ENCODE measurements at places on chromosomes 4 and X.

GRCh38 chr4:156560701-156561100 is 410.9 kb downstream of the PDGFC start:
- no peak for DNase-seq

- DNase-seq, result no peak
Observed at GRCh38 chrX:111041018-111041462, 55.0 kb upstream of the PAK3 start.

DNA sequence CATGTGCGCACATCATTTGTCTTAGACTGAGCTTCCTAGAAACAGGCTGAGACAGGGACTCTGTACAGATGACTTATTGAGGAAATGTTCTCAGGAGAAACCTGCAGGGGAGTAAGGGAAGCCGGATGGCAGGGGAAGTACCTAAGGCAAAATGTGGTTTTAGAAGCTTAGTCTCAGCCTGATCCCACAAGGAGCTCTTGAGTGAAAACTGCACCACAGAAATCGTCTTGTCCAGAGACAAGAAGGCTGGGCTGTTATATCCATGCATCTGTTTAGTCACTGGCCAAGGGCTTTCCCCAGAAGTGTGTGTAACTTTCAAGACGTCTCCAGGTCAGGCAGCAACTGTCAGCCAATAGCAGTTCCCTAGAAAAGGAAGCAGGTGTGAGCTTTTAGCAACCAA is 86.0 kb downstream of the FUNDC1 start:
- DNase-seq, result no peak

- DNase-seq, result no peak
Observed at GRCh38 chr4:7429601-7430078, 5.1 kb downstream of the PSAPL1 start.

DNA sequence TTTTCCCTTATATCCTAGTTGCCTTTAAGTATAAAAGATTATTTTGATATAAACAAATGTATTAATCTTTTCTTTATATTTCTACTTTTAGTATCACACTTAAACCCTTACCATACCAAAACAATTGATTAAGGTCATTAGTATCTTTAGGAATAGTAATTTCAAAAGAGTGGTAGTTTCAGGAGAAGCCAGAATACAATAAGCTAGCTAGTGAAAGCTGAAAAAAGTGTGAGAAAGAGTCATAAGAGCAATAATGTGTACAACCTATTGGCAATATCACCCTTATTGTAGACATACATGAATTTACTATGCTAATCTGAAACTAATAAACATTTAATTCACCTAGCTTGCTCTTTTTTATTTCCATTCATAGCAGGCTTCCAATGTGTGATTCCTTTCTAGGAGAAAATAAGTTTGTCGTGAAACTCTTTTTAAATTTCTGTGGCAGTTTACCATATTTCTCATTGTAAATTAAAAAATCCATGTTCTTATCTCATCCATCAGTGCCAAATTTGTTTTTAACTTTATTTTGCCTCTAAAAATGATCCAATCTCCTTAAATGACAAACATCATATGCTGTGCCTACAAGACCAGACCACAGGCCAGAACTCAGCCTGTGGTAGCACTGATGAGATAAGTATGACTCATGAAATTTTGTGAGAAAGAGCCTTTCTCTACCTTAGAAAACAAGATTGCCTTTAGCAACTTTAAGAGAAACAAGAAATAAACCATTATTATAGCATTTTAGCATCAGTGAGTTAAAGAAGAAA is 8.1 kb downstream of the NEK1 start:
- DNase-seq, result no peak

DNA sequence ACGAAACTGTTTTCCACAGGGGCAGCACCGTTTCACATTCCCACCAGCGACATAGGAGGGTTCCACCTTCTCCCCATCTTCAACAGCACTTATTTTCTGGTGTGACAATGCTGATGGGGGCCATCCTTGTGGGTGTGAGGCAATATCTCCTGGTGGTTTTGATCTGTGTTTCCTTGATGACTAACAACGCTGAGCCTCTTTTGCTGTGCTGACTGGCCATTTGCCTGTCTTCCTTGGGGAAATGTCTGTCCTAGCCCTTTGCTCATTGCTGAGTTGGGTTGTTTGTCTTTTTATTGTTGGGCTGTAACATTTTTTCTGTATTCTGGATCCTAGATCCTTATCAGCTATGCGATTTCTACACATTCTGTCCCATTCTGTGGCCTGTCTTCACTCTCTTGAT is 33.7 kb downstream of the ATP2B3 start:
- no peak for DNase-seq

DNA sequence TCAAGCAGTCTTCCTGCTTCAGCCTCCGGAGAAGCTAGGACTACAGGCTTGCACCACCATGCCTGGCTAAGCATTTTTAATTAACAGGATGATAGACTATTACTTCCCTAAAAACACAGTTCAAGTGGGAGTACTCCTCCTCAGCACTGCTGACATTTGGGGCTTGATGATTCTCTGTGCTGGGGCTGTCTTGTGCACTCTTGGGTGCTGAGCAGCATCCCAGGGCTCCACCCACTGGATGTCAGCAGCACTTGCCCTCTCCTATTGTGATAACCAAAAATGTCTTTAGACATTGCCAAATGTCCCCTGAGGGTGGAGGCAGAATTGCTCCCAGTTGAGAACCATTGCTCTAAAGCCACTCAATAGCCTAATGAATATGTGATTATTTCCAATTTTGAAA is 60.4 kb downstream of the CLCN4 start:
- no peak for DNase-seq

Measured in DMS153 (cell line).